ENCODE measurements at places on chromosomes 13 and 19. TPM values are rescaled to one million over a fixed set of nuclear protein-coding genes. Genes with fewer than 3 reads are reported as not detected.

- no peak for DNase-seq
Measured at GRCh38 chr19:56209091-56209490, 7.0 kb downstream of the ZSCAN5C start.

DNA sequence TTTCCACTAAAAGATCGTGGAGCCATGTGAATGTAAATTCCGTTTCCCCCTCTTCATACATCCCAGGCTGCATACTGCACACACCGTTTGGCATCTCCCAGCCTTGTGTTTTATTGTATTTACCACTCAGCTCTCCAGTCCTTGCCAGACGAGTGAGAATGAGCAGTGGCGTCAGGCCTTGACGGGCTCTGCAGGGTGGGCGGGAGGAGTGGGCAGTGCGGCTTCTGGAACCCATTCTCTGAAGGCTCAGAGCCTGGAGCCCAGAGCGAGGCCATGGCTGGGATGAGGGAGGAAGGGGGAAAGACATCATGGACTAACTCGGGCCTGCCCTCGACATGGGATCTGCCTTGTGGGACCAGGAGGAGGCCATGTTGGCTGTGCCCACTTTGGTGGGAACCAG is 25.1 kb downstream of the BICRA start:
- no peak for DNase-seq

GRCh38 chr19:33486936-33487811 is 34.4 kb downstream of the PEPD start:
- DNase-seq, result no peak

GRCh38 chr19:3423183-3423829 is 56.9 kb downstream of the NFIC start:
- DNase-seq, result no peak

DNA sequence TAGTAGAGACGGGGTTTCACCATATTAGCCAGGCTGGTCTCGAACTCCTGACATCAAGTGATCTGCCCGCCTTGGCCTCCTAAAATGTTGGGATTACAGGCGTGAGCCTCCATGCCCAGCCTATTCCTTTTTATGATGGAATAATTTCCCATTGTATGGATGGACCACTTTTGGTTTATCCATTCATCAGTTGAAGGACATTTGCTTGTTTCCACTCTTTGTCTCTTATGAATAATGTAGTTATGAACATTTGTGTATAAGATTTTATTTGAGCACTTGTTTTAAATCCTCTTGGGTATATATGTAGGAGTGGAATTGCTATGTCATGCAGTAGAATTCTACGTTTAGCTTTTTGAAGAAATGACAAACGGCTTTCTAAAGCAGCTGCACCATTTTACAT is 23.3 kb downstream of the FBXO27 start:
- DNase-seq, result no peak

- DNase-seq, result no peak
Measured at GRCh38 chr19:15241259-15241910, 9.1 kb upstream of the EPHX3 start.

DNA sequence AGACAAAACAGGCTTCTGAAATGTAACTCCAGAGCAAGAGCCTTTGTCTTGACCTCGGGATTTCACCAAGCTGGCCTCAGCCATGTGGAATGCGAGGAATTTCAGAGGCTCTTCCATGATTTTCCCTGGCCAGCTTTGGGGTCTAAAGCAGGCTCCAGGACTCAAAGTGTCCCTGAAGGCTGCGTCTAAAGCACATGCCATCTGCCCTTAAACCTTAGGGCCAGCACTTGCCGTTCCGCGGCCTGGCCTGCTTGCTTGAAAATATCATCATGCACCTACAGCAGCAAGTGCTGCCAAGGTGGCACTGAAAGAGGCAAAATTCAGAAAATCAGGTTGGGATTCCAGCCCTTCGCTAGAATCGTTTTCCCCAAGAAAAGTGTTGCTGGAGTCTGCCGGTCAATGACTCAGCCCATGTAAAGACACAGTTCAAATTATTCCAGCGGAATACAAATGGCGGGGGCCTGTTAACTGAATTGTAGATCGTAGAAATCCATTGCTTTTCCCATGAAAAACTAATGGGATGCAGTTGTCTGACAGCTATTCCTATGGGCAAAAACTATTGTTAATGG is 105.7 kb upstream of the RAP2A start:
- DNase-seq, result no peak

DNA sequence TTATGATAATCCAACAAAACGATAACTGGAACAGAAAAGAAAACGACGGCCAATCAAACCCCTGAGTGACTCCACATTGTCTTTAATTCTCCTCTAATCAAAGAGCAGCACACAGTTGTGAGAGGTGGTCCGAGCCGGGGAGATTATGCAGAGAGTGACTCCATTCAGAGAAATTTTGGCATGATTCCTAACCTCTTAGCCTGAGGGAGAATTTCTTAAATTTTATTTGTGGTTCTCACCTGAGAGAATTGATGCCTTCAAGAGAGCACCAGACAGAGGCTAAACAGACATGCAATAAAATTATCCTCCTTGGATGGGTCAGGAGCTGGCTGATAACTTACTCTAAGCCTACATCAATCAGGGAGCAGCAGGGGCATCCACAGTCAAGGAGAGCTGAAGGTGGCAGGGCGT is 310.0 kb upstream of the KLF12 start:
- no peak for DNase-seq

GRCh38 chr13:106987427-106987785 is 419.5 kb upstream of the ARGLU1 start:
- DNase-seq, result no peak

- peak; percentile 58 for DNase-seq
Measured at GRCh38 chr19:53132141-53132991, at the start of gene ZNF415. ZNF415 (minus strand) TSS chr19:53132910; CDS start chr19:53122676, 10,234 bp downstream.

- DNase-seq, result no peak
Measured at GRCh38 chr19:16676101-16676798, 15.3 kb downstream of the TMEM38A start.

GRCh38 chr19:32859591-32859990 is 10.0 kb downstream of the SLC7A9 start:
- no peak for DNase-seq

DNA sequence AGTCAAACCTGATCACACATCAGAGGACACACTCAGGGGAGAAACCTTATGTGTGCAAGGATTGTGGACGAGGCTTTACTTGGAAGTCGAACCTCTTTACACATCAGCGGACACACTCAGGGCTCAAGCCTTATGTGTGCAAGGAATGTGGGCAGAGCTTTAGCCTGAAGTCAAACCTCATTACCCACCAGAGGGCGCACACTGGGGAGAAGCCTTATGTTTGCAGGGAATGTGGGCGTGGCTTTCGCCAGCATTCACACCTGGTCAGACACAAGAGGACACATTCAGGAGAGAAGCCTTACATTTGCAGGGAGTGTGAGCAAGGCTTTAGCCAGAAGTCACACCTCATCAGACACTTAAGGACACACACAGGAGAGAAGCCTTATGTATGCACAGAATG is 8.2 kb upstream of the ZNF527 start:
- DNase-seq, result no peak

Gene WDR88
- total RNA-seq, result not detected

Gene LIN7B
- total RNA-seq, result 5.1 TPM

Gene FSD1
- total RNA-seq, result 8.1 TPM

Gene PRTN3
- total RNA-seq, result not detected

Gene GNG8
- 9.5 TPM for total RNA-seq

Gene HSPB6
- total RNA-seq, result 0.53 TPM

All from activated CD4-positive, alpha-beta memory T cell treated with anti-CD3 and anti-CD28 coated beads for 36 hours (primary cell).